ENCODE measurements at places on chromosomes 6 and 20.

- no peak overlapping the region for H3K27ac ChIP-seq
- no peaks in the 10 kb centered on the region for H3K36me3 ChIP-seq
- H3K4me1 ChIP-seq = peaks cover 5% of the 10 kb centered on the region
These were observed 18.8 kb upstream of the MAS1L start for GRCh38 chr6:29506446-29507067.

DNA sequence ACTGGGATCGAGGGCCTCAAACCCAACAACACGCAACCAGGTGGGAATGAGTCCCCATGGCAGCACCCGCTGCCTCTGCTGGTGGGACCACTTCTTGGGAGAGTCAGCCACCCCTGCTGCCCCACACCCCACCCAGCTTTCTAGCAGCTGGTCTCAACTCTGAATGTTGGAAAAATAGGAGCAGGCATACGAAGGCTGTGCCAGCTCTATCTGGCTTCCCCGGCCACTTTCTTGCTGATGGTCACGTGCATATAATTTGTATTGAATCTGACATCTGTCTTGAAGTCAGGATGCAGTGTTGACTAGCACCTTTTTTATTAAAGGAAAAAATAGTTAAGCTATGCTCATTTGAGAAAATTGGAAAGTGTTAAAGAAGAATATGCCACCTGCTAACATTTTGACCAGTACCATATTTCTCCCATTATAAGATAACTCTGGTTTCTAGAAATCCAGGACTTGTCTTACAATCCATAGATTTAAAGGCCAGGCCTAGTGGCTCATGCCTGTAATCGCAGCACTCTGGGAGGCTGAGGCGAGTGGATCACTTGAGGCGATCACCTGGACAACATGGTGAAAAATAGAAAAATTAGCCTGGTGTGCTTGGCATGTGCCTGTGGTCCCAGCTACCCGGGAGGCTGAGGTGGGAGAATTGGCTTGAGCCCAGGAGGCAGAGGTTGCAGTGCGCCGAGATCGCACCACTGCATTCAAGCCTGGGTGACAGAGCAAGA is 26.9 kb upstream of the MAPRE1 start:
- H3K27me3 ChIP-seq = no peaks in the 10 kb centered on the region
- H3K4me1 ChIP-seq = peaks cover 13% of the 10 kb centered on the region
- H3K36me3 ChIP-seq = no peaks in the 10 kb centered on the region
- no peak for ATAC-seq
- no peak overlapping the region for H3K27ac ChIP-seq

GRCh38 chr6:57024775-57025174 is 21.7 kb upstream of the KIAA1586 start:
- peaks cover 17% of the 10 kb centered on the region for H3K27me3 ChIP-seq
- H3K36me3 ChIP-seq = peaks cover 14% of the 10 kb centered on the region
- ATAC-seq = no peak
- H3K4me3 ChIP-seq = no peak overlapping the region
- no peaks in the 10 kb centered on the region for H3K4me1 ChIP-seq

- no peak overlapping the region for H3K27ac ChIP-seq
- ATAC-seq = peak; percentile 71
- peaks cover 13% of the 10 kb centered on the region for H3K4me1 ChIP-seq
- H3K4me3 ChIP-seq = peak overlapping the region; percentile 21
- H3K36me3 ChIP-seq = no peaks in the 10 kb centered on the region
- H3K27me3 ChIP-seq = no peaks in the 10 kb centered on the region
These were observed 806.3 kb upstream of the GJE1 start for GRCh38 chr6:141326426-141326825.

- H3K36me3 ChIP-seq = peaks cover 19% of the 10 kb centered on the region
- H3K27me3 ChIP-seq = no peaks in the 10 kb centered on the region
- no peak overlapping the region for H3K27ac ChIP-seq
- H3K4me1 ChIP-seq = no peaks in the 10 kb centered on the region
These were observed 15.6 kb downstream of the TP53RK start for GRCh38 chr20:46673394-46674252.

DNA sequence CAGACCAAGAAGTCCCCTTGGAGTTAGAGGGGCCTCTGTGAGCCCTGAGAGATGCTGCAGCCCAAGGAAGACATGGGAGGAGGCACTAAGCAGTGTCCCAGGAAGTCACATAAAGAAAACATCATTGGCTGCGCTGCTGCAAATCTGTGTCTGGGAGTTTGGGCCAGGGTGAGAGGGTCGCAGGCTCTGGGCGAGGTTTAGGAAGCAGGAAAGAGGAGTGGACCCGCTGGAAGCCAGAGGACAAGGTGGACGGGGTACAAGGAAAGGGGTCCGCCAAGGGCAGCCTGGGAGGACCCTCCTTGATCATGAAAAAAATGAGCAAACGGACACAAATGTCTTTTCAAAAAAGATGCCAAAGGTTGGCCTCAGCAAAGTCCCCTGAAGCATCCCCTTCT is 15.5 kb upstream of the SERPINB1 start:
- peak overlapping the region; percentile 94 for H3K4me3 ChIP-seq
- no peaks in the 10 kb centered on the region for H3K27me3 ChIP-seq
- peaks cover 6% of the 10 kb centered on the region for H3K36me3 ChIP-seq
- ATAC-seq = no peak
- peak overlapping the region; percentile 99 for H3K27ac ChIP-seq

GRCh38 chr6:106628658-106629102 is 618 bp downstream of the RTN4IP1 start:
- H3K27ac ChIP-seq = peak overlapping the region; percentile 99
- peaks cover 51% of the 10 kb centered on the region for H3K4me1 ChIP-seq
- H3K36me3 ChIP-seq = peaks cover 6% of the 10 kb centered on the region
- H3K4me3 ChIP-seq = peak overlapping the region; percentile 98

DNA sequence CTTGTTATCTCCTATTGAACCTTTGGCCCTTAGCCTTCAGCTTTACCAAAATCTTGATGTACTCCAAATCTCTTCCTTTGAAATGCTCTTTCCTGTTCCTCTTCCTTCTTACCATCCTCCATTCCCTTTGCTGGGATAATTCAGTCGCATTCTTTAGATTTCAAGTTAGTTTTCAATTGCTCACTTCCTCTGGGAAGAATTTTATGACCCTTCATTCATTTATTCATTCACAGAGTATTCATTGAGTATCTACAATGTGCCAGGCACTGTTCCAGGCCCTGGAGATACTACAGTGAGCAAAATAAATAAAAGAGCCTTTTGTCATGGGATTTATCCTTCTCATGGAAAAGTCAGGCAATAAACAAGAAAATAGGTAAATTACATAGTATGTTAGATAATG is 548.2 kb upstream of the FLRT3 start:
- H3K36me3 ChIP-seq = no peaks in the 10 kb centered on the region
- H3K27ac ChIP-seq = no peak overlapping the region
- no peak for ATAC-seq
- H3K4me1 ChIP-seq = no peaks in the 10 kb centered on the region
- H3K4me3 ChIP-seq = no peak overlapping the region

GRCh38 chr6:169428532-169428931 is 174.9 kb upstream of the THBS2 start:
- ATAC-seq = no peak
- peaks cover 6% of the 10 kb centered on the region for H3K36me3 ChIP-seq
- no peak overlapping the region for H3K4me3 ChIP-seq
- H3K27me3 ChIP-seq = no peaks in the 10 kb centered on the region
- no peaks in the 10 kb centered on the region for H3K4me1 ChIP-seq

DNA sequence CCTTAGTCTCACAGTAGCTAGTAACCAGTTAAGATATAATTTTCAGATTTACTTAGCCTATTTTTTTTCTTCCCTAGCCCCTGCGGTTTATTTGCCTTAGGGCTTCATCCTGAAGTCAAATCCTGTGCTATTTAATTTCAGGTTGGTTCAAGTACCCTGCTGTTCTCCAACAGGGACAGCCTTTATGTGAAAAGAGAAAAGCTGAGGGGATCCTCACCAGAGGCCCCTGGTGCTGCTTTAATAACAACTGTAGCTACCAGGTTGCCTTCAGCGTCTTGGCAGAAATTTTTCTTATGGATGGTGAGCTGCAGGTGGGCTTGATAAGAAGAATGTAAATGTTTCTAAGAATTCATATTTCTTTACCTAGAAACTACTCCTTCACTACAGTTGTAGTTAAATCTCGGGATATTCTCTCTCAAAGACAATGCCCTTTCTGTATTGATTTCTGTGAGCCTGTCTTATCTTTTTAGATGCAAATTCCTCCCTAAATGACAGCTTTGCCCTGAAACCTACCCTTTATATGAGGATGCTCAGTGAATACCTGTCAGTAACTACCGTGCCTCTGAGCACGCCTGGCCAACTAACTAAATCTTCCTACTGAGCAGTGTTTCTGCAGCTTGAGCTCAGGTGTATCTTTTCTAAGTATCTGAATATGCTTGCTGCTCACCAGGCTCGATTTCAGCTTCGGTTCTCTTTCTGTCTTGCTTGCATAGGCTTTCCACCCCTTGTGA is 320.5 kb downstream of the MMUT start:
- H3K27me3 ChIP-seq = no peaks in the 10 kb centered on the region
- no peaks in the 10 kb centered on the region for H3K4me1 ChIP-seq
- no peaks in the 10 kb centered on the region for H3K36me3 ChIP-seq
- H3K27ac ChIP-seq = no peak overlapping the region
- no peak for ATAC-seq
- H3K4me3 ChIP-seq = no peak overlapping the region

DNA sequence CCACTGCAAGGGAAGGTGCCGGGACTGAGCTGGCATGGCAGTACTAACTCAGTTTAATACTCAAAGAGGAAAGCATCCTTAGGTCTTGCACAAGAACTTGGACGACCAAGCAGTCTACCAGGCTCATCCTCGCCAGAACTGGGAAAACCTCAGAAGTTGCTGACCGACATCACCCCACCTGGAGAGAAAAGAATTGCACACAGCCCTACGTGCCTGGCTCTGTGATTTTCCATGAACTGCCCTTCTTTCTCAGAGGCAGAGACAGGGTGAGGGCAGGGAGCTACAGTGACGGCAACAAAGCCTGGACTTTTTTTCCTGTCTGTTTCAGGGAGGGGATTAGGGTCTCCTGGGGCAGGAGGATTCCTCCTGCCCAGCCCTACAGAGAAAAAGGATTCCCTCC is 8.0 kb downstream of the JAG1 start:
- no peak for ATAC-seq
- peaks cover 16% of the 10 kb centered on the region for H3K4me1 ChIP-seq
- H3K36me3 ChIP-seq = no peaks in the 10 kb centered on the region
- H3K27ac ChIP-seq = no peak overlapping the region
- H3K27me3 ChIP-seq = peaks cover 61% of the 10 kb centered on the region

- H3K36me3 ChIP-seq = no peaks in the 10 kb centered on the region
- ATAC-seq = no peak
- H3K4me1 ChIP-seq = no peaks in the 10 kb centered on the region
- no peaks in the 10 kb centered on the region for H3K27me3 ChIP-seq
- no peak overlapping the region for H3K4me3 ChIP-seq
These were observed 191.8 kb upstream of the MAN1A1 start for GRCh38 chr6:119541132-119541905.

DNA sequence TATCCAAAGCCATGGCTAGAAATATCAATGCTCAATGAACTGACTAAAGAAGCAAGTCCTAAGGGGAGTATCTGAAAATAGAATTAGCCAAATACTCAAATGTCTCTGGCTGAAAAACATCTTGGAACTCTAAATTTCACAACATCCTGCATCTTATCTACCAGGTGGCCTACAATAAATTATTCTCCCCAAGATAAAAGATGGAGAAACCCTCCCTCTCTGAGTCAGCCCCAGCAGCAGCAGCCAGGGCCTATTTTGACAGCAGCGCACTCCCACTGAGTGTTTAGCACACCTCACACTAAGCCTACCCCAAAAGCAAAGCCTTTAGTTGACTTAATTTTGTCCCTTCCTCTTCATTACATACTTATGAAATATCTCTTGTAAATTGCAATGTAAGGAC is 5.9 kb downstream of the CALHM6 start:
- ATAC-seq = no peak
- peak overlapping the region; percentile 70 for H3K27ac ChIP-seq
- no peak overlapping the region for H3K4me3 ChIP-seq
- H3K27me3 ChIP-seq = no peaks in the 10 kb centered on the region

DNA sequence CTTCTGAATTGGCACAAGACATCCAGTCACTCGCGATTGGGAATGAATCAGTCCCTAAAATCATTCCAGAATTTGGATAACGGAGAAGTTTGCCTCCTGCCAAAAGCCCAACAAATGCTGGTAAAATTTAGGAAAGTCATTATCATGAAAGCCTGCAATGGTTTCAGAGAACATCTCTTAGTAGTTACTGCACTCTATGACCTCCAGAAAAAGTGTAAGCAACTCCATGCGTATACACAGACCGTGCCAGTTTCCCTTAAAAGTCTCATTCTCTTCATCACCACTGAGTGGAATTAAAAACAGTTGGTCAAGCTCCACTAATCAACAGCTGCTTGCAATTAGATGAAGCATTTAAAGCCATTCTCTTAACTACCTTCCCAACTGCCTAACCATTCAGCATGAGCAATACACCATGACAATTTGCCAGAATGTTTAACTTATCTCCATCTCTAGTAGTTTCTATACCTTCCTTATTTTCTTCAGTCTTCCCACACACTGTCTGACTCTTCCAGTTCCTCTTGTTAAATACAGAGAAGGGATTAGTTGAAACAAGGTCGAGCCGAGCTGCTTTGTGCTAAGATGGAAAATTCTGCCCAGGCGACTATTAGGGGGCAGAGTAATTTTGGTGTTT is 183.6 kb upstream of the PRDM1 start:
- H3K27ac ChIP-seq = no peak overlapping the region
- H3K4me3 ChIP-seq = no peak overlapping the region
- no peak for ATAC-seq
- H3K27me3 ChIP-seq = no peaks in the 10 kb centered on the region
- H3K4me1 ChIP-seq = peaks cover 9% of the 10 kb centered on the region

GRCh38 chr6:14543971-14544585 is 426.5 kb downstream of the CD83 start:
- H3K36me3 ChIP-seq = no peaks in the 10 kb centered on the region
- H3K4me1 ChIP-seq = peaks cover 29% of the 10 kb centered on the region
- no peak for ATAC-seq
- no peaks in the 10 kb centered on the region for H3K27me3 ChIP-seq
- H3K4me3 ChIP-seq = no peak overlapping the region

GRCh38 chr6:42936398-42936797 is 7.1 kb downstream of the CNPY3 start:
- H3K27me3 ChIP-seq = no peaks in the 10 kb centered on the region
- peaks cover 86% of the 10 kb centered on the region for H3K36me3 ChIP-seq
- ATAC-seq = no peak
- peaks cover 71% of the 10 kb centered on the region for H3K4me1 ChIP-seq

GRCh38 chr6:151207674-151208073 is 32.1 kb upstream of the AKAP12 start:
- no peak overlapping the region for H3K27ac ChIP-seq
- H3K4me1 ChIP-seq = no peaks in the 10 kb centered on the region
- H3K4me3 ChIP-seq = no peak overlapping the region
- no peak for ATAC-seq

DNA sequence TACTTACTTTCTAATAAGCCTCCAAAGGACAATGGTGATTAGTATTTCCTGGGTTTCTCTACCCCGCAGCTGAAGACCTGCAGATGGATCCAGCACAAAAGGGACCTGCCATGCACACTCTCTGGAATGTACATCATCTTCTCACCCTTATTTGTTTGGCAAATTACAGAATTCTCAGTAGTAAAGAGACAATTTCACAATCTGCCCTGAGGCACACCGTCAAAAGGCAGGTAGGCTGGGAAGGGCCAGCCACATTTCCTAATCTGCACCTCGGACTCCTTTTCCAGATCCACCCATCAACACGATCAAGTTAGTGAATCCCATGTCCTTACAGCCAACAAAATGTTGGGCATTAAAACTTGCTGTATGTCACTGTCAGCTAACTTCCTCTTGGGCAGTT is 4.9 kb downstream of the OVOL2 start:
- H3K27me3 ChIP-seq = peaks cover 67% of the 10 kb centered on the region
- H3K4me3 ChIP-seq = no peak overlapping the region
- ATAC-seq = no peak
- no peaks in the 10 kb centered on the region for H3K36me3 ChIP-seq
- no peak overlapping the region for H3K27ac ChIP-seq

GRCh38 chr6:35080016-35080680 is 61.0 kb downstream of the TCP11 start:
- H3K27ac ChIP-seq = no peak overlapping the region
- H3K27me3 ChIP-seq = no peaks in the 10 kb centered on the region
- no peaks in the 10 kb centered on the region for H3K4me1 ChIP-seq
- peaks cover 62% of the 10 kb centered on the region for H3K36me3 ChIP-seq
- no peak for ATAC-seq
- H3K4me3 ChIP-seq = no peak overlapping the region

Measured in stimulated activated memory B cell treated with anti-CD40 and anti-IgM and Interleukin-4, amounts not matched to agents 10 μg/mL and 1 μg/mL and 100 μg/mL, for 72 hours (primary cell).